ENCODE measurements at places on chromosomes 13 and 19.

DNA sequence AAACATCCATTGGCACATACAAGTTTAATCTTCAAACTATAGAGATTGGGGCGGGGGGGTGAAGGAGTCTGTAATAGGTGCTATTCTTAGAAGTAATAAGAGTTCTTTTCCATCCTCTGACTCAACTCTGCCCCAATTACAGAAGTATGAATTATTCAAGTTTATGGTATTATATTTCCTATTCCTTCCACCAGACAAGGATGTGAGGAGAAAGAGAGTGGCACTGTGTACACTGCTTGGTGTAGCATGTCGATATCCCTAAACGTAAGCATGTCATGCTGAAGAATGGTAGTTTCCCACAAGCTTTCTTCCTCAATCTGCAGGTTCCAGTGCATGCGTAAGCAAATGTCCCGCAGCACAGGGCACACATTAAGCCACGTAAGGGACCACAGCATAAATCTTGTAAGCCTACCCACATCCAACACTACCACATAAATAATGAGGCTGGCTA is 14.1 kb downstream of the BRD4 start:
- no peak for DNase-seq

- DNase-seq = no peak
Measured at GRCh38 chr19:47056411-47056810, 8.0 kb upstream of the TMEM160 start.

DNA sequence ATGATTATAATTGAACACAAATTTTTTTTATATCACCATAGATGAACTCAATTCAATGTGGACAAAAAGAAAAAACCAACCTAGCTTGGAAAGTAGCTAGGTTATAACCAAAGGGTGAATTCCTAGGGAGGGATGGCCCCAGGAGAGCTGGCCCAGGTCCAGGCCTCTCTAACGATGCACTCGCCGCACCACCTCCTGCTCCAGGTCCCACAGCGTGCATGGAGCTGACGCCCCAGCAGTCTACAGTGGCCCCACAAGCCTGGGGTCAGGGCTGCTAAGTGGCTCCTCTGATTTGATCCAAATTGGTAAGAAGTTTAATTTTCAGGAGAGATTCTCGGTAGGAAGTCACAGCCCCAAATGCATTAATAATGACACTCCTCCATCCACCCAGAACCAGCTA is 48.8 kb downstream of the TSHZ3 start:
- DNase-seq = no peak

GRCh38 chr13:51688937-51689662 is 104.8 kb downstream of the WDFY2 start:
- no peak for DNase-seq

GRCh38 chr13:24659239-24659638 is 21.0 kb upstream of the ATP12A start:
- no peak for DNase-seq

GRCh38 chr13:112443995-112444311 is 67.8 kb downstream of the SPACA7 start:
- peak; percentile 27 for DNase-seq

DNA sequence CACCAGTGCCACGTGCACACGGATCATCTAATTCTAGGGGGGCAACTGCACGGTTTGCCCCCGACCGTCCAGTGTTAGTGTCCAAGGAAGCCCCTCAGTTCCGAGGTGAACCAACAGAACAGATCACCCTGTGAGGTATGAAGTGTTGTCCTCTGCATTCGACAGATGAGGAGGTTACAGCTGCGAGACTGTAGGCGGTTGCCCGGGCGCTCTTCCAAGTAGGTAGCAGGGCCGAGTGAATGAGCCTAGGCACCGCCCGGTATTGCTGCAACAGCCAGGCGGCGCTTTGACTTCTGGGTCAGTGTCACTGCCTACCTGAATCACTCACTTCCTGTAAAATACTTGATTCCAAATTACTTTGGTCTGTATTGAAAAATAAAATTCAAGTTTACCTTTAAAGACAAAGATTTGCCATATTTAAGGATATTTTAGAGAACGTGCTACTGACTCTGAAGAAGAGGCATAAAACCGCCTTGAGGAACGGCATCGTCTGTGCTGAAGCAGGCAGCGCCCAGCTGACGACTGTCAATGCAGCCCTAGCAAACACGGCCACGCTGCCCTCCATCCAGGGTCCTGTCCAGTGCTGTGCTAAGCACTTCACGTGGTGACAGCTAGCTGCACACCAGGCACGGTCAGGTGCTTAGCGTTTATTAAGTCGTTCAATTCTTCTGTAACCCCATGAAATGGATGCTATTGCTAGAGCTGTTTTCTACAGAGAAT is 19.3 kb upstream of the RASA3 start:
- DNase-seq = no peak

DNA sequence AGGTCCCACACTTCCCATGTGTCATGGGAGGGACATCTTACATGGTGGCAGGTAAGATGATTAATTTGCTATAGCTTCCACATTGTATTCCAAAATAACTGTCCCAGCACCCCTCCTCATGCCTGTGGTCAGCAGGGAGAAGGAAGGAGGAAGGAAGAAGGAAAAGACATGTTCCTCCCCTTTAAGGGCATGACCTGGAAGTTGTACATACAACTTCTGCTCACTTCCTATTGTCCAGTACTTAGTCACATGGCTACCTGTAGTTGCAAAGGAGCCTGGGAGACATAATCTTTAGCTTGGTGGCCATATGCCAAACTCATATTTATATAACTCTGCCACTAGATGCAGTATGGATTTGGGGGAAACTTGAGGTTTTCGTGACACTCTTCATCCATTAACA is 17.6 kb upstream of the CASP14 start:
- no peak for DNase-seq

DNA sequence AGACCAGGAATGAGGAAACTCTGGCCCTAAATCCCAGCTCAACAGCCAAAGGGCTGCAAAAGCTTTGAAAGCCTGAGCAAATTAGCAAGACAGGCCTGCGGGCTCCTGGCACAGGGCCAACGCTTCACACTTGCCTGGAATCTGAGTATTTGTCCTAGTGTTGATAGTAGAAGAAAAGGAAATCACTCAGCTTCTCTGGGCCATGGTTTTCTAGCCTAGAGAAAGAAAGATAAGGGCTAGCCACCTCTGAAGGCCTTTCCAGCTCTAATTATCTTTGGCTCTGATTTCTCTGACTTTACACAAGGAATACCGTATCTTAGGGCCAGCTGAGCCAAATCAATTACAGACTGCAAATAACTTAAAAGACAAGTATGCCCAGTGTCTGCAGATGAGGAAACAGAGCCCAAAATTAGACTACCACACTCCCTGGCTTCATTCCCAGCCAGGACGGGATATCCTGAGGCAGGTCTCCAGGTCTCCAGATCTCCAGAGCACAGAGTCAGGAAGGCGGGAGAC is 69.6 kb downstream of the STK24 start:
- peak; percentile 26 for DNase-seq

DNA sequence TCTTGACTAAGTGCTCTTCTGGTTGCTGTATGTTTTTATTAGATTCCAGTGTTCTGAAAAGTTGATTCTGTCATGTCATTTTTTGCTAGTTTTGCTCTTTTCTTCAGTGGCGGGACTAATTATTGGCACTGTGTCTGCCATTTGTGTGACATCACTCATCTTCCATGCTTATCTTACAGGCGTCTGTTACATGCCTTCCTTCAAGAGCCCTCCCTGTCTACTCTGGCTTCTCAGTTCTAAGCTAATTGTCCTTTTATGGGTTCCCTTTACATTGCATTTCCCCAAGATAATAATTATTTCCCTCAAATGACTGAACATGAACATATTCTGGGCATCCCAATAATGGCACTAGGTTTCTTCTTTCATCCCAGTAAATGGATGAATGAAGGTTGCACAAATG is 459.1 kb downstream of the DCT start:
- DNase-seq = no peak

DNA sequence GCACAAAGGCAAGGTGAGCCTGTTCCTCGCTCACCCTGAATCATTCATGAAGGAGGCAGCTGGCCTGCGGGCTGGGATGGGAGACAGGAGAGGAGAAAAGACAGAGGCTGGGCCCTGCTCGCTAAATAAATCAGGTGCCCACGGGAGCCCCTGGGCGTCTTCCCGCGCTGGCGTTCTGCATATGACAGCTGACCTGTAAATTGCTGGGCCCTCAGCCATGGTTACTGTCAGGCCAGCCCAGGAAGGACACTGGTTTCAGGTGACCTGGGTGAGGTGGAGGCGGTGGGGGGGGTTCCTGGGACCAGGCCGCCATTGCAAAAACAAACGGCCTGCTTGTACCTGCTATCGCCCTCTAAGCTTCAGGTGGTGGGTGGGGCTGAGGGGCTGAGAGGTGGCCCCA is 3.4 kb upstream of the PTBP1 start:
- no peak for DNase-seq

GRCh38 chr19:51317376-51317775 is 5.9 kb downstream of the IGLON5 start:
- no peak for DNase-seq

- no peak for DNase-seq
Measured at GRCh38 chr19:4524808-4525562, 6.7 kb upstream of the PLIN4 start.

GRCh38 chr19:48720251-48720612 is 707 bp upstream of the MAMSTR start:
- no peak for DNase-seq

GRCh38 chr13:21894091-21894490 is 223.2 kb downstream of the FGF9 start:
- no peak for DNase-seq

DNA sequence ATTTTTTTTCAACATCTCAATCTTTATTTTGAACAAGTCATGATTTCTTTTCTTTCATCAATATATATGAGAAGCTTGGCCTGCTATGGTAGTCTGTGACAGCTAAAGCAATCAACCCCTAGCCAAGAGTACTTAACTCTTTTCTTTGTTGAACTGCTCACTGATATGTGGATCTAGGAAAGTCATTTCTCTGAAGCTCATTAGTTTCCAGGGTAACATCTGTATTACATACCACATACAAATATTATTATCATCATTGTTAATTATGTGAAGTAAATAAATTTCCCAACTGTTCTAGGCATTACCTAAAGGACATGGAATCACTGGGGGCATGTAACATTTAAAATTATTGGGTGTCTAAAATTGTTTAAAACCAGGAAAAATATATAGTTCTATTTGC is 267.3 kb downstream of the DCT start:
- no peak for DNase-seq

DNA sequence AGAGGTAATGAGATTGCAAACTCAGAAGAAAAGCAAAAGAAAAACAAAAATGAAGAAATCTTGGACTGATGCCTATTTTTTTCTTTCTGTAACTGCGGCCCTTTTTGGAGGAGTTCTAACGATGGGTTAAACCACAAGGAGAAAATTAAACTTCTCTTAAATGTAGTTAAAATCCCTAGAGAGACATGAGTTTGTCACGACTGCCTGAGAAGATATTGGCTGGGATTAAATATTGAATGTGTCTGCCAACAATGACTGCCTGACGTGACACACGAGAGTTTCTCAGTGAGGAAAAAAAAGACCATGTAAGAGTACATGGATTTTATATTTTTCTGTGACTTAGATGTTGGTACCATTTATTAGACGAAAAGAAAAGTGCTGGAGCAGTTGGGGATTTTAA is 1013.4 kb downstream of the PCDH9 start:
- DNase-seq = no peak

DNA sequence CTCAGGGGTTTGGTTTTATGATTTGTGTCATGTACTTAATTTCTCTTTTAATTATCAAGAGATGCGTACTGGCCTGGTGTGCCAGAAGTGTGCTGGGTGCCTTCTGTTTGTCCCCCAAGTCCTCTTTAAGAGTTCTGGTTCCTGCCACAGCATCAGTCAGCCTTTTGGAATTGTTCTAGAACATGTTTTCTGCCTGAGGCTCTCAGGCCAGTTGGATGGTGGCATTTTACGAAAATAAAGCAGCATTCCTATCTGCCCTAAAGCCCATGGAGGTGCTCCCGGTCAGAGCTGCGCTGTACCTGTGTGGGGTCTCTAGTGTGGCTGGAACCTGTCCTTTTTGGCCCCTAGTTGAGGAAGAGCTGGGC is 54.1 kb downstream of the TSSK6 start:
- DNase-seq = no peak

DNA sequence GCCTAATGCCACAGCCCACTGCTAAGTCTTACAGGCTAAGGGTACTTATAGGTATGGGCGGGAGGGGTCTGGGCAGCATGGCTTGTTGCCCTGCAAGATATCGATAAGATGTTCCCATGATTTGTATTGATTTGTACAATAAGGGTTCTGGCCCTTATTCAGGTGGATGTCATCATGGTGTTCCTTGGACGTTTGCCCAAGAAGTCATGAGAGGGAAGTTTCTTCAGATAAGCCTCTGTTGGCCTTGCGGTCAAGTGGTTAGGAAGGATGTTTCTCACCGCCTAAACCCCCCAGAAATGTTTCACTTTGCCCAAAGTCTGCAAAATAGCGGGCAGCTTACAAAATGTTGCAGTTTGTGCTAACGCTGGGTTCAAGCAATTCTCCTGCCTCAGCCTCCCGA is 7.3 kb downstream of the PARP4 start:
- no peak for DNase-seq

DNA sequence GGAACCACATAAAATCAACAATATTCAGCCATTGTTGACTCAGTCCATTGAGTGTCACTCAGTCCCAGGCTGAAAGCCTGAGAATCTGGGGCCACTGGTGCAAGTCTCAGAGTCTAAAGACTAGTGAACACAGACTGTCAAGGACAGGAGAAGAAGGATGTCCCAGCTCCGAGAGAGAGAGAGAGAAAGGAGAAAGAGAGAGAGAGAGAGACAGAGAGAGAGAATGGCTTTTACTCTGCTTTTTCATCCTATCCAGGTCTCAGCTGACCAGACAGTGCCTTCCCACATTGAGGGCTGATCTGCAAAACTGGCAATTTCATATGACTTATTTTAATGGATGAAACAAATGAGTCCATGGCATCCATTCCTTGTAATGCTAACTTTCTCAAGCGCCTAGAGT is 984.1 kb downstream of the UQCRFS1 start:
- DNase-seq = no peak

DNA sequence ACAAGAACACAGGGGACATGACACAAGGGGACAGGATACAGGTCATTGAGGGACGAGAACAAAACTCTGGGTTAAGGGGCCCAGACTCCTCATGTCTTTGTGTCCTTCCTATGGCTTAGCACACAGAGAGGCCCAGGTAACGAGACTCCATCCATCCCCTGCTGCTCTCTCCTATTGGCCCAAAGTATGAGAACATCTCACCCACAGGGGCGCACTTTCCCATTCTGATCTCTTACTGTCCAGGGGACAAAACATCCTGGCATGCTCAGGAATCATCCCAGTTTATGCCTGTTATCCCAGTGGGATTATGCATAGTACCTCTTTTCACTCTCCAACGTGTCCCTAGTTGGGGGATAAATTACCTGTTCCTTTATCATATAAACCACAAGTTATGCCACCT is 19.2 kb downstream of the C13orf42 start:
- no peak for DNase-seq

- no peak for DNase-seq
Measured at GRCh38 chr19:3020321-3020960, 8.6 kb downstream of the TLE2 start.

DNA sequence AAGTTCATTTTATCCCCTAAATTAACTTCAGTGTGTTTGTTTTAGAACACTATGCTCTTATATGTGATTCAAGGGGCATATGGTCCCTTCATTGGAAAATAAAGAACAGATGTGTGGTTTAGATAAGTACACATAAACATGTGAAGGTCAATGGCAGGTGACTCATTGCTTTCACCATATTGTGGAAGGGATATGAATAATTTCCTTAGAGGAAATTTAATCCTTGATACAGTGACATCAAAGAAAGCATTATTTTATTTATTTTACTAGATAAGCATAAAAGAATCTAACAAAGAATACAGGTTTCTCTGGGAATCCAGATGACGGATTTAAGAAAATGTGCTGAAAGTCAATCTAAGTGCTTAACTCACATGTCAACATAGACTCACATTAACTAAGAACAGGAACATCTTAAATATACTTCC is 373.5 kb downstream of the KCTD12 start:
- DNase-seq = no peak

Data from NCI-H1417 treated with DMSO at 0.1 percent for 48 hours (cell line).